ENCODE measurements at places on chromosomes 1 and 21.

- DNase-seq = peak; percentile 82
These were observed 1.6 kb downstream of the KCNE1 start for GRCh38 chr21:34510148-34511142.

- no peak for DNase-seq
These were observed 92.3 kb upstream of the NFIA start for GRCh38 chr1:60989749-60990713.

- no peak for DNase-seq
These were observed 9.2 kb upstream of the GRHL3 start for GRCh38 chr1:24309762-24310485.

DNA sequence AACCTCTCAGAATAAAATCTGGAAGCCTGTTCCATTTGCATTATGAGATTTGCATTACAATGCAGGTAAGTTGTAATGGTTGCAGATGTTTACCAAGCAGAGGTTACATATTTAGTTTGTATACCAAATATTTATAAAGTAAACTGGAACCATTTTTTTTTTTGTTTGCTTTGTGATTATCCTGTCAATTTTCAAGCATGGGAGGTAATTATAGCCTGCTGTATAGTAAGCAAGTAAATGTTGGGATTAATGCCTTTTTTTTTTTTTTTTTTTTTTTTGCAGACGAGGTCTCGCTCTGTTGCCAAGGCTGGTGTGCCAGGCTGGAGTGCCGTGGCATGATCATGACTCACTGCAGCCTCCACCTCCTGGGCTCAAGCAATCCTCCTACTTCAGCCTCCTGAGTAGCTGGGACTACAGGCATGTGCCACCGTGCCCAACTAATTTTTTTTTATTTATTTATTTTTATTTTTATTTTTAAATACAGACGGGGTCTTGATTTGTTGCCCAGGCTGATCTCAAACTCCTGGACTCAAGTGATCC is 21.0 kb downstream of the NFYC start:
- DNase-seq = no peak

DNA sequence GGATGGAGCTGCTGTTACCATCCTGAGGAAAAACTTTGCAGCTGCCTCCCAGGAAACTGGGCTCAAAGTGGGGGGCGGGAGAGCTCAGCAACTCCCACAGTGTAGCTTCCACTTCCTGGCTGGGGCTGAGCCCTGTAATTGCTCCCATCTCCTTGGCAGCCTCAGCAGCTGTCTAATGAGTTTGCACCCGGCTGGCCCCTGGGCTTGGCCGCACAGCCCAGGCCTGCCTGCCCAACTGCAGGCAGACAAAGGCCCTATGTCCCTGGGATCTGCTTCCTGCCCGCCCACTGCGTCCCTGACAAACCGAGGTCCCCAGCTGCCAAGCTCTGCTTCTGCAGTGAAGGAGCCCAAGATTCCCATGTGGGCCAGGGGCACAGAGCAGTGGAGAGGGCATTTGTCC is 30.1 kb downstream of the EDN2 start:
- DNase-seq = no peak

GRCh38 chr1:111990026-111990877 is 784 bp upstream of the KCND3 start:
- peak; percentile 56 for DNase-seq

DNA sequence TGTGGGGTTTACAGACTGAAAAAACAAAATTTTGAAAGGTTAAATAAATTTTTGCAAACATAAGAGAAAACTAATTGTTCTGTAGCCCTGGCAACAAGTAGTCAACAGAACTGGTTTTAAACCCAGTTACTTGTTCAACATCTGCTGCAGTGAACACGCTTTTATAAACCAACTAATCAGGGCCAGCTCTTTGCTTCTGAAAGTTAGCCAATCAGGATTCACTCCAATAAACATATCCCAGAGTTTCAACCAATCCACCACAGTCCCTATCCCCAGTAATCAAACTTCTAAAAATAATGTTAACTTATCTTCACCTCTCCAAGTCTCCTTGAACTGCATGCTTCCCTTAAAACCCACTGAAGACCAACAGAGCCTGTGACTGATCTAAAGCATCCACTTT is 306.6 kb downstream of the CTH start:
- no peak for DNase-seq

- DNase-seq = no peak
These were observed 29.4 kb upstream of the PRRC2C start for GRCh38 chr1:171455967-171456366.

DNA sequence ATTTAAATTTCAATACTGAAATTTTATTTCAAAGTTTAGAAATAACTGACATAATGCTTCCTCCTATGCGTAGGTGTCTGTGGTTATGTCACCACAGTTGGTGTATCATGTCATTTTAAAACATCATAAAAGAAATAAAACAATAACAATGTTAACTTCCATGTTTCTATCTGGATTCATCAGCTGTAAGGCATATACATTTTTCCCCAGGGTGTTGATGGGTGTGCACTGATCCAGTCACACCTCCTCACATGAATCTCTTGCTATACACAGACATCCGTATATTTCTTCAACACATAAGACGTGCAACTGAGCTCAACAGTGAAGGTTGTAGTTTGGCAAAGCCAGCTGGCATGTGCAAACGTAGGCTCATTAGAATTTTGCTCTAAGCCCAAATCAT is 6.2 kb downstream of the KCNA3 start:
- no peak for DNase-seq

DNA sequence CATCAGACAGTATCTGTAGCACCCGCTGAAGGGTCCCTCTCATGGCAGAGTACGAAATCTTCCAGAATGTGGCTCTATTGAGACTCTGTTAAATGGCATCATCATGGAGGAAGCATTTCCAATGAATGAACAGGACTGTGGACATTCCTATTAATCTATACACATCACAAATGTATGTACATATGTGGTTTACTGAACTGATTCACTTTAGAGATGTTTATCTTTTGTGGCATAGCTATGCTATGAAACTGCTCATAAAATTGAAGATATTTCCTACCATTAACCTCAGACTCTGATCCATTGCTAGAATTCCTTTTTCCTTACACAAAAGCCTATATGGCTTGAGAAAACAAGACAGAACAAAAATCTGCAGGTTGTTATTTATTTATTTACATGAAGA is 259.6 kb upstream of the RRP15 start:
- DNase-seq = no peak

DNA sequence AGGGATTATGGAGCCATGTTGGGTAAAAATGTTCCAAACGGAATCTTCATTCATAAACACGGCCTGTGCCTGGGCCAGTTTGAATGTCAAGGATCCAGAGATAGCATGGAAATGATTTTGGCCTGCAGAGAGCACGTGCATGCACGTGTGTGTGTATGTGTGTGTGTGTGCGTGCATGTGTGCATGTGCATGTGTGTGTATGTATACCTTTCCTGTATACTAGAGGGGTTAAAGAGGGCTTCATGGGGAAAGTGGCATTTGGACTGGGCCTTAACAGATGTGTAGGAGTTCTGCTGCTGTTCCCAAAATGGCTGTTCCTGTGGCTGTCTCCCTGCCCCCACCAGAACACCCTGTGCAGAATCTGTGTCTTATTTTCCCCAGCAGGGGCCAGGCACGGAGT is 21.7 kb downstream of the TTC39A start:
- no peak for DNase-seq

- DNase-seq = no peak
These were observed 117.7 kb downstream of the NRDC start for GRCh38 chr1:51760872-51761271.

DNA sequence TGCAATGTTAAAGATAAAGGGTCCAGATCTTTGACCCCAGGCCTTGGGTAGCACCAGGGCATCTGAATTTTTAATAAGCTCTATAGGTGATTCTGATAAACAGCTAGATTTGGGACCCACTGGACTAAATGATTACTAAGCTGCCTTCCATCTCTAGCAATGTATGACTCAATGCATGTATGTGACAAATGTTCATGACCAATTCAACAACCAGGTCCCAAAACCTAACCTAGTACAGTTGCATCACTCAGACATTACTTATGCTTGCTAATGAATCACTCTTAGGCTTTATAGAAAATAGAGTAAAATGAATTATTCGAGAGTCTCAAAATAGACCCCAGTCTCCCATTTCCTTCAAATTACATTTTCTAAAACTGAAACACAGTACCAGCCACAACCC is 35.5 kb downstream of the RCAN1 start:
- no peak for DNase-seq

Data from iPS-NIHi11 (cell line).